ENCODE measurements at places on chromosomes 13 and 19.
A peak's percentile ranks its signal among the peaks of the same experiment; 100 is the strongest.

DNA sequence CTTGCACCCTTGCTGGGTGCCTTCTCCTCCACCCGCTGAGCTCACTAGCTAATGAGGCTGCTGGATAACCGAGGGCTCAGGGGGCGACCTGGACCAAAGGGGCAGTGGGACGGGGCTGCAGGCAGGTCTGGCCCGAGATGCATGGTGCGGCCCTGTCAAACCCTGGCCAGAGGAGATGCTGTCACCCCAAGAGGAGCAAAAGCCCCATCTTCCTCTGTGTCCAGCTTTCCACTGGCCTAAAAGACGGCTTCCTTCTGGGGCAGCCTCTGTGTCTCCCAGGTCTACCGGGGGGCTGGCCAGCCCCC lies 261.8 kb downstream of the TBC1D4 start:
- DNase-seq, result no peak

- DNase-seq, result no peak
These were observed 1195.0 kb downstream of the SLITRK5 start for GRCh38 chr13:88866195-88866594.

- DNase-seq, result no peak
These were observed 8.4 kb upstream of the COG3 start for GRCh38 chr13:45456196-45456972.

- no peak for DNase-seq
These were observed 26.3 kb downstream of the DNMT1 start for GRCh38 chr19:10168386-10168948.

- DNase-seq, result no peak
These were observed 2.1 kb downstream of the ZMYM2 start for GRCh38 chr13:19960653-19960976.

DNA sequence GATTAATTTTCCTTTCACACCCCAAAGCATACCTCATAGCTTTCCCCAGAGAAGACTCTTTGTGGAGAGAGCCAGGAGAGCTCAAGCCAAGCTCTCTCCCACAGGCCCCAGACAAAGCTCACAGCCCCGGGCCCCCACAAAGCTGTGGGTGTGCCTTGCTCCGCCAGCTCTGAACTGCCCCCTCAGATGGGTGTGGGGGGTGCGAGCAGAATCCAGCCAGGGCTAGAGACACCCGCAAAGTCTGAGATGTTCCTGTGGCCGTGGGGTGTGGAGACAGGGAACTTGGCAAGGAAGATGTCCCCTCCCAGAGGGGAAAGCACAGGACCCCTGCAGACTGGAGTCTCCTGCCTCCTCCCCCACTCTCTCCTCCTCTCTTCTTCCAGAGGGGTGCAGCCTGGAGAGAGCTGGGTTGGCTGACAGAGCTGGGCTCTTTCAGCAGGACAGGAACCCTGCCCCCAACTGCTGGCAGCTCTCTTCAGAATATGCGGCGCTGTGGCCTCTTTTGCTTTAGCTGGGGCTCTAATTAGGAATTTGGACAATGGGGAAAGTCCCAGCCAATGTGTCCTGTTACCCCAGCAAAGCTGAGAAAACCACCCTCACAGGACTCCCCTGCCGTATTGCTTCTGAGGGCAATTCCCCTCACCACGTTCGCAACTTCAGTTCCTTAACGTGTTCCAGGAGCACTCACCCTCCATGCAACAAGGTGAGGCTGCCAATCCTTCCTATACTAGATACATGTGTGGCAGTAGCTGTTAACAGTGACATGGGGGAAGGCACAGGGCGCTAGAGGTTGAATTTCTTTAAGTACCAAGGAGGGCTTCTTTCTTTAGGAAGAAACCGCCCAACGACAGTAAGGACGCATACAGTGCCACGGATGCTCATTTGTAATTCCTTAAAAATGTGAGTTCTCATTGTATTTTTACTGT lies 170.0 kb downstream of the COL4A1 start:
- no peak for DNase-seq

DNA sequence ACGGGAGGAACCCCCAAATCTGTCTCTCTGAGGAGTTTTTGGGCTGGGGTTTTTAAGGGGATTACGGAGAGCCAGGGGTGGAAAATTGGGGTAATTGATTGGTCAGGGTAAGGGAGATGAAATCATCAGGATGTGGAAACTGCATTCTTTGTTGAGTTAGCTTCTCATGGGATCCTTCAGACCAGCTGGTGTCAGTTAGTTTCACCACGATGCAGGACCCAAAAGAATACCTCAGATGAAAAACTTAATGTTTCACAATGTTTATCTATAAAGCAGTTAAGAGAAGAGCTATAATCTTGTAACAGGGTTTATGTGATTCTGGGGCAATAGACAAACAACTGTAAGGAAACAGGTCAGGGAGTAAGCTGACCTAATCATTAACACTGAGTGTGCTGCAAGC lies 230.8 kb downstream of the POU4F1 start:
- DNase-seq, result no peak

DNA sequence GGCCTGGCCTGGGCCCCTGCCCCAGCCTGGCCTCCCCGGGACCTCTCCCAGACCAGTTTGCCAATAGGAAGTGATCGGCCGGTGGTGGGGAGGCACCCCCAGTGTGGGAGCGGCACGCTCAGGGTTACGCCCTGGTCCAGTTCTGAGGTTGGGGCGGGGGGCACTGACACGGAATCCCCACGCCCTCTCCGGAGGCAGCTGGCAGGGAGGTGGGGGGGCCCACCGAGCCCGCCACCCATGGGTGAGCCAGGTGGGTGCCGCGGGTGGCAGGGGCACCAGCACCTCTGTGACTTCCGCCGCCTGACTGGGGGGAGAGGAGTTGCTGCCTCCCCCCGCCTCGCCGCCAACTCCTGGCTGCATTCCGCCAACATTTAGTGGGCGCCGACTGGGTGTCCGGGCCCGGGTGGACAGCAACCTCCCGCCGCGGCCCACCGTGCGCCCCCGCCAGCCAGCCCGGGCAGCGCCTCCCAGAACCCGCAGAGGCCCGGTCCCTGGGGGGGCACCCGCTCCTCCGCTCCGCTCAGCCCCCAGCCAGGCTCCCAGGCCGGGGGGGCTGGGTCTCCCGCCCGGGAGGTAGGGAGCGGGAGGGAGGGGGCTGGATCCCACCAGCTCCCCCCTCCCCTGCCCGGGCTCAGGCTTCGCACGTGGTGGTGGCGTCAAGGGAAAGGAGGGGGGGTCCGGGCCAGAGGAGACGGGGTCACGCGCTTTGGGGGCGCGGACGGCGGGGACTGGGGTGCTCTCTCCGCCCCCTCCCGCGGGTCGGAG lies 2.0 kb downstream of the ZBTB7A start:
- no peak for DNase-seq

DNA sequence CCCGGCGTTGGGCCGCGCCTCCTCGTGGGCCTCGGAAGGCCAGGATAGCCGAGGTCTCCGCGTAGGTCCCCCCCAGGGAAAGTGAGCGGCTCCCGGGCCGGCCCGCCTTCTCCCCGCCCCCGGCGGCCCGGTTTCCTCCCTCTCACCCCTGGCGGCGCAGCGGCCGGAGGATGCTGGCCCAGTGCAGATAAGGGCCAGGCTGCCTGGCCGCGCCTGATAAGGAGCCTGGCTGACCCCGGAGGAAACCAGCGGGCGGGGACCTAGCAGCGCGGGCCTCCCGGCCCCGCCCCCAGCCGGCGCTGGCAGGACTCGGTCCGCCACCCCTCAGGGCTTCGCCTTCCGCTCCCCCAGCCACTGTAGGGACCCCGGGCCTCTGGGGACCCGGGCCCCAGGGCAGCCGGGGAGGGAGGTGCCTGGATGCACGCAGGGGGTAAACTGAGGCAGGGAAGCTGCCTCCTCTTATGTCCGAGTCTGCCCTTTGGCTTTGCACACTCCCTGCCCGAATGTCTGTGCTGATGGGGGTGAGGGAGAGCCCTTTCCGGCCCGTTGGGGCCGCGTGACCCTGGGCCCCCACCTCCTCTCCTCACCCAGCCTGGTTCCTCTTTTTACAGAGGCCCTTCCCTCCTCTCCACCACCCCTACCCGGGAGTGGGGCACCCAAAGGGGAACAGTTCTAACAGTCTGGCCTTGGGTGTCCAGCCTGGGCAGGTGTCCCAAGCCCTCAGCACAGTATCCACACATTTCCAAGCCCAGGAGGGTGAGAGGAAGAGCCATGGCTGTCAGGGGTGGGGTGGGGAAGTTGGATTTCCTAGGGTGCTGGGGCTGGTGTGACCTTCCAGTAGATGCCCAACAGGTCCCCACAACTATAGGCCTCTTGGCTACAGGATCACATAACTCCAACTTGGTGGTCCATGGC lies at the start of gene LYL1:
Gene LYL1 (minus strand): TSS at position 193 of the 915 bp plus-strand sequence. CDS start 1,687 bp downstream, outside the sequence.
- DNase-seq, result peak; percentile 18

DNA sequence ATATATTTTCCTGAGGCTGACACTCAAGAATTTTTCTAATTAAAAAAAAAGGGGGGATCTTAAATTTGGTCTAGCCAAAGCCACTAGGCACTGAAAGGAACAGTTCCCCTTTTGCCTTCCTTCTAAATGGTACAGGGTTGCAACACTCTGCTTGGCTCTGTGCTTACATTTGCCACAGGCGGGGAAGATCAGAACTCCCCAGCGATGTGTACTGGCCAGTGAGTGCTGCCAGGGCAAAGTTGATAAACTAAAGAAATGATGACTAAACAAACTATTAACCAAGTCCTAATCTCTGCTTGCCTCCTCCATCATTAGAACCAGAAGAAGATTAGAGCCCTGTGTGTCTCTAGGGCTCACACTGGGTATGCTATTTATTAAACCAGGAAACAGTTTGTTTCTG lies 75.3 kb upstream of the SCEL start:
- DNase-seq, result no peak

- DNase-seq, result no peak
These were observed 157.7 kb downstream of the KDM4B start for GRCh38 chr19:5126498-5127223.

GRCh38 chr13:98918771-98919170 lies 59.1 kb downstream of the DOCK9 start:
- no peak for DNase-seq

All from A549 (cell line).